ENCODE measurements at places on chromosomes 1 and 21.

GRCh38 chr1:18549906-18550305 is 69.2 kb downstream of the KLHDC7A start:
- no peak for DNase-seq

DNA sequence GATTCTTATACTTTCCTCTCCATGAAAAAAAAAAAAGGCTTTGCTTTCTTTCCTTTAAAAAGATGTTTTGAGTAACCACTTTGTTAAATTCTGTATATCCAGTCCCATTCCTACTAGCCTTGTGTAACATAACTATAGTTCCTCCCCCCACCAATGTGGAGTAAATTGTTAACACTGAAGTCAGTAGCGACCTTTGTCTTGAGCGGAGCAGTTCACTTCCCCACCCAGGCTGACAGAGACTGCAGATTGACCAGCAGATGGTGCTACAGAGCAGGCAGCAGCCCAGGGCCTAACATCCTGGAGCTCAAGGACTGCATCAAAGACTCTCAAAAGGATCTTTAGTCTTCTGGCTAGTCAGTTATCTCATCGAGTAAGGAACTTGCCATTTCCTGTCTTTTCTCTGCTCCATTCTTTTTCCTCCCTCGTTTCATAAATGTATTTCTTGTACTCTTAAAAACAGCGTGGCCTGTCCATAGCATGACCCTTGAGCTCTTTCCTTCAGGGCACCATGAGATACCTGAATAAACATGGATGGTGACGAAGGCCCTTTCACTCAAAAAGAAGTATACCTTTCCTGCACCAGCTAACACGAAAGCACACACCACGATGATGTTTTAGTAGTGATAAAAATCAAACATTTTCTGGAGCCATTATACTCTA is 503.5 kb upstream of the PKN2 start:
- DNase-seq, result peak; percentile 4

DNA sequence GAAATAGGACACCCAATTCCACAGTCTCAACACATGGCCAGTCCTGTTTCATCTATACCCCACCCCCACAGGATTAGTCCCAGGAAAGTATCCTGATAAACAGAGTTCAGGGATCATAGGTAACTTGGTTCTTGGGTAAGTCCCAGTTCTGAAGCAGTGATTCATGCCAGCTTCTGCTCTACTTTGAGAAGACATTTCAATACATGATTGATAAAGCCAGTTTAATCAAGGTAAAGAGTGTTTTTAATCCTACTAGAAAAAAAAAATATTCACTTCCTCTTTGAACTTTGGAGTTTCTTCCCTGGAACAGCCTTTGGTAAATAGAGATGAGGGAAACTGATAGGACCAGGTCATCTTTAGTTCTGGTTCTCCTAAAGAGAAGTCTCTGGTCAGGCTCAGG is 142.4 kb downstream of the TLR5 start:
- DNase-seq, result no peak

- no peak for DNase-seq
These were observed 83.8 kb upstream of the ACTL8 start for GRCh38 chr1:17671314-17671705.

DNA sequence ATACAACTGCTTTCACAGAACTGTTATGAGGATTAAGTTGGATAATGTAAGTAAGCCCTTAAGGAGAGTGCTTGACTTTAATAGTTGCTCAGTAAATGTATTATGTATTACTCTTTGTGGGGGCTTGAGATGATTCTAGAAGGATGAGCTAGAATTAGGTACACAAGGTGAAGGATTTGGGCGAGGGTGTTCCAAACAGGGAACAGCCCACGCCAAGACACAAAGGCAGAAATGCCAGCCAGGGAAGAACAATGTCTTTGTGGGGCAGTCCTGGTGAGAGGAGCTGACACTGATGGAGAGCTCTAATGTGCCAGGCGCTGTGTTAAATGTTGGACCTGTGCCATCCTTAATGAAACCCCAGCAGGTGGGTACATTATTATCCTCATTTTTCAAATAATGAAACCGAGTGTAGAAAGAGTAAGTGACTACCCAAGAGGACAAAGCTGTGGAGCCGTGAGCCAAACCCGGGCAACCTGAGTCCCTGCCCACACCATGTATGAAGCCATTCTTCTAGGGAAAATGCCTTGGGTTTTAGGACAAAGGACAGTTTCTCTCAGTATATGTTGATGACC is 362.4 kb downstream of the HHAT start:
- DNase-seq, result no peak

DNA sequence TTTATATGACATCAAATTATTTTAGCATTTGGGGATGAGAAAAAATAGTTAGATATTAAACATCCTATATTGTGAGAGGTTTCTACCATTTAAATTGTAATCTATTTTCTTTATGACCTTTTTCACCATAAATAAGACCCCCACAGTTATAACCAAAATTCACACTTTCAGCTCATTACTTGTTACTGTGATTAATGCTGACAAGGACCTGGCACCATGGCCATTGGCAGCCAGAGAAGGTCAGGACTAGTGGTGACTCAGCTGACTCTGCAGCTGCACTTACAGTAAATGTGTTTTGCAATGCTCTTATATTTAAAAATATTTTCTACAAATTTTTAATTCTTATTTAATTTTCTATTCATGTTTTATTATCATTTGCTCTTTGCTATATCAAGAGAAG is 133.3 kb upstream of the C1orf105 start:
- no peak for DNase-seq

GRCh38 chr21:25501462-25501861 is 105.8 kb downstream of the MRPL39 start:
- no peak for DNase-seq

GRCh38 chr21:25298512-25299491 is 308.5 kb downstream of the MRPL39 start:
- no peak for DNase-seq

DNA sequence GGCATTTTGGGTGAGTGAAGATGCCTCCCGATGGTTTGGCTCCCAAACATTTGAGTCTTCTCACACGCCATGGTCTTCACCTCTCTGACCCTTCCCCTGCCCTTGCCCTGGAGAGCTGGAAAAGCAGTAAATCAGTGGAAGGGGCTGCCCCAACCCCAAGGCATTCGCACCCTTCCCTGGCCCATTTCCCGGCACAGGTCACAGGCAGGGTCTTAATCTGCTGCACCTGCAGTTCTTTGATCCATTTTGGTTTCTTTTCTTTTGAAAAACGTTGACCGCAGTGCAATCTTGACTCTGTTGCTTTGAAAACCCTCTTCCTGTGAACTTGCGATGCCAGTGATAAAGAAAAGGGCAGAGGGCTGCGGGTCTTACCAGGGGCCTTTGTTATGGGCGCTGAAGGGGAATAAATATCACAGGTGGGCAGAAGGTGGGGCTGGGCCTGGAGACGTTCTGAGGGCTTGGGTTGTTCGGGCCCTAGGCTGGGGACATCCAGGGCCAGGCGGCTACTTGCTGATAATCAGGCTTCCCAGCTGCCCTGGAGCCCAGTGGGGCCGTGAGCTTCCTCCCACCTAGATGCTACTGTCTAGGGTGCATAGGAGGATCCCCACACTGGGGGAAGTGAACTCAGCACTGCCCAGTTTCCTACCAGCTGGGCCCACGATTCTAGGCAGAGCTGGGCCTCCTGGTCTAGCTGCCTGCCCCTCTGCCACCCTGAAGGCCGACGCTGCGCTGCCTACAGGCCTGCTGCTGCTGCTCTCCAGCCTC is 38.6 kb upstream of the EPS8L3 start:
- DNase-seq, result no peak
